ENCODE measurements at places on chromosomes 11 and 22.

DNA sequence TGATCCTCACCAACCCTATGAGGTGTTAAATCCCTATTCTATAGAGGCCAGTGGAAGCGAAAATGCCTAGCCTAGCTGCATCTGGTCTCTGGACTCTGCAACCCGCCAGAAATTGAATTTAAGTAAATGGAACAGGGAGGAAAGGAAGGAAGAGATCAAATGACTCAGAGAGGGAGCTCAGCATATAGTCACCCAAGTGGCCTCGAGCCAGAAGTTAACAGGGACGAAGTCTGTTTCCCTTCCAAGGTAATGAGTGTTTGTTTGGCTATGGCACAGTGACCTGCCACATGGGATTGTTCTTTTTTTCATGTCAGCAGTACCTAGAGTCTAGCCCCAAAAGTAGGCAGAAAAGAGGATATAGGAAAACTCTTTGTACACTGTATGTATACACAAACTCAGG lies 66.3 kb downstream of the PAK1 start:
- peak; percentile 45 for DNase-seq

DNA sequence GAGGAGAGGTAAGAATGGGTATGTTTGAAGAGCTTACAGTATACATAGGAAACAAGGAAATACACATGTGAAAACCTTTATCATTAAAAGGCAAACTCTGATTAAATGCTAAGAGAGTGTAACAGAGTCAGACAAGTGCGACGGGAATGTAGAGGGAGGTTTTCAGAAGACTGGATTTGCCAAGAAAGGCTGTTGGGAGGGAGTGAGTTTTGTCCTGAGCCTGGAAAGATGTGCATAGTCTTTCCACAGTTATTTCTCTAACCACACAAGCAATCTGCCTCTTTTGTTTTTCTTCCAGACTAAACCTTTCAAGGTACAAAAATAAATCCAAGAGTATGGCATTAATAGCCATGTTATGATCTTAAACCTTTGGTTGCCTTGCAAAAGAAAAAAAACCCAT lies 170.9 kb downstream of the KIRREL3 start:
- no peak for DNase-seq

DNA sequence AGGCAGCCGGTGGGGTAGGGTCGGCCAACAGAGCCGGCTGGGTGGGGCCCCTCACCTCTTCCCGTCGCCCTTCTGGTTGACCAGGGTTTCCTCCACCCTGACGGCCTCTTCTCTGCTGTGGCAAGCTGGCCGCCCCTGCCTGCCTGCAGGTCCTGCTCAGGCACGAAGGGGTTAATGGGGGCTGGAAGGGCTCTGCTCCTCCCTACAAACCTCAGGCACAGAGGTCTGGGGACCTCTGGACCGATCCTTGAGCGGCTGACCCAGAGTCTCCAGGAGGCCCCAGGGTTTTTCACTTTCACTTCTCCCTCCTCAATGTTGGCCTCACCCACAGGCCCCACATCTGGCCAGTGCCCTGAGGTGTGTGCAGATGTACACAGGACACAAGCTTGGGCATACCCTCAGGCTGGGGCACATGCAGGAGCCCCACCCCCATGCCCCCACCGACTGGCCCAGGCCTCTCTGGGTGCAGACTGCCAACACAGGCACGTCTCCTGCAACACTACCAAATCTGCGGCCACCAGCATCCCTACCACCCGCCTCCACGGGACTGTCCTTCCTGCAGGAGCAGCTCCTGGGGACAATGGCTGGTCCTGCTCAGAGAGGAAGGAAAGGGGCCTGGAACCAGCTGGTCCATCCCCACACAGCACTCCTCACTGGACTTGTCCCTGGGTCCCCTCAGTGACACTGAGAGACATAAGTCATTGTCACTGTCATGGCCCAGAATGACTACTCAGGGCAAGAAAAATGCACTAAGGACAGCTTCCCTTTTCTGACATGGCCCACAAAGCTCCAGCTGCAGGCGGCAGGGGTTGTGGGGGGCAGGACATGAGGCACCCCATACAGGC lies 3.2 kb upstream of the TBX1 start:
- no peak for DNase-seq

DNA sequence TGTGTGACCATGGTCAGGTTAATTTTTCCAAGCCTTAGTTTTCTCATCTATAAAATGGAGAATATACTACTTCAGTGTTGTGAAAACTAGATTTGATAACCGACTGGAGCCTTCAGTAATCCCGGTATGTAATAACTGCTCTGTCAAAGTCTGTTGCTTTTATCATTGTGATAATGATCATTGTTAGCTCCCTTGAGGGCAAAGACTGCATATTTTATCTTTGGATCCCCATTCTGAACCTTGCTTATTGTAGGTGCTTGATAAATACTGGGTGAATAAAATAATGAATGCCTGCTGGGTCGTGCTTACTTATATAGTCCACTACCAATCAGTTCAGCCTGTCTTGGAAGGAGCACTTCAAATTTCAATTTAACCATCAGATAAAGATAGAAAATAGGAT lies 105.3 kb downstream of the ARFGAP2 start:
- DNase-seq = no peak

DNA sequence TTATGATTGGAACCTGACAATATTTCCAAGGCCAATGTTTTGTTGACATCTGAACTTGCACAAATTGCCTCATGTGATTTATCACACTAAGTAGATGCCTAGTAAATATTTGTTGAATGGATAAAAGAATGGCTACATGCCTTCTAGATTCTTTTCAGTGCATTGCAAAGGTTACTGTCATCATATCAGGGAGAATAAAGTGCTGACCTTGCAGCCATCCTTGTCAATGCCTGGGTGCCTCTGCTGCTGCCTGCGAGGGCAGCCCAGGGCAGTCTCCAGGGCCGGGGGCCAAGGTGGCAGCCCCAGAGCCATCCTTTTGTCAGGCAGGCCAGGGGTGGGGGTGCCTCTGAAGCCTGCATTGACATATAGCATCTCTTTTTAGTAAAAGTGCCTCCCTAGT lies 325.6 kb upstream of the MTNR1B start:
- no peak for DNase-seq

- peak; percentile 40 for DNase-seq
Observed at GRCh38 chr11:8807544-8808225, 103.3 kb upstream of the AKIP1 start.

DNA sequence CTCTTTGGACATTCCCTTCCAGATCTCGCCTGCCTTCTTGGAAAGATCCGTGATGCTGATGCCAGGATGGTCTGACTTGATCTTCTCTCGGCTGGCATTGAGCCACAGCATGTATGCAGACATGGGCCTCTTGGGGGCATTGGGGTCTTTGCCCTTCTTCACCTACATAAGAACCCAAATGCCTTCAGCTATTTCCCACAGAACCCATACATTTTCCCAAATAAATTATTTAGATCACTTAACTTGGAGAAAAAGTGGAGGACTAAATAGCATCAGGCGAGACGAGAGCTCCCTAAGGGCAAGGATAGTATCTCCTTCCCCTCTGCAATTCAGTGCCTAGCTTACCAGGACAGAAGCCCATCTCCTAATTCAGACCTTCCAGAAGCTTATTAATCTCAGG lies 3.0 kb upstream of the TNKS1BP1 start:
- no peak for DNase-seq

DNA sequence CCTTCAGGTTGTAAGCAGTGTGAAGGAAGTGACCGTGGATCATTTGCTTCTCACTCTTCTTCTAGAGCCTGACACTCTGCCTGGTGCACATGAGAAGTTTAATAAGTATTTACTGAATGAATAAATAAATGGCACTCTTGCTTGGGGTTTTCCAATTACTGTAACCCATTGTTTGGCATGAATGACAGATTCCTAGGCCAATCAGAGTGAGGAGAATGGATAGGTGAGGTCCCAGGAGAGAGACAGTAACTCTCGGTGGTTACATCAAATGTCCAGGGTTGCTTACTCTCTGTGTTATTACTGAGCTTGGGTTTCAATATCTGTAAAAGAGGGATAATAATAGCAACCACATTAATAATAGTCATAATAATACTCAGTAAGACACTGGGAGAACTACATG lies 204.2 kb upstream of the ISX start:
- no peak for DNase-seq

- DNase-seq = no peak
Observed at GRCh38 chr11:25838918-25839625, 492.9 kb upstream of the ANO3 start.

DNA sequence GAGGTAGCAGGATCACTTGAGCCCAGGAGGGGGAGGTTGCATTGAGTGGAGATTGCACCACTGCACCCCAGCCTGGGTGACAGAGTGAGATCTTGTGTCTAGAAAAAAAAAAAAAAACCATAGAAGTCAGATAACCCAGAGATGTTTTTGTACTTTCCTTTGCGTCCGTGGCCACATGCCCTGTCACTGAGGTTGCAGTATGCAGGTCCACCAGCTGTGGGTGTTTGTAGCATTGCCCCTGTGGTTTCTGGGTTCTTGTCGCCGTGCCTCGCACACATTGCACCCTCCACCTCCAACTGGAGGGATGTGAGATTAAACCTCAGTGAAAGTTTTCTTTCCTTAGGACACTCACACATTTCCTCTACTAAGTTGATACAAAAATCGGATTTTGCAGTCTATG lies 70.3 kb downstream of the TNRC6B start:
- no peak for DNase-seq

- DNase-seq = no peak
Observed at GRCh38 chr22:46796566-46797195, 34.2 kb downstream of the TBC1D22A start.

GRCh38 chr11:28962502-28962901 lies 854.3 kb downstream of the METTL15 start:
- DNase-seq = no peak

- no peak for DNase-seq
Observed at GRCh38 chr22:45969414-45969799, 7.6 kb downstream of the WNT7B start.

- peak; percentile 71 for DNase-seq
Observed at GRCh38 chr22:30206944-30207343, 39.6 kb downstream of the LIF start.

DNA sequence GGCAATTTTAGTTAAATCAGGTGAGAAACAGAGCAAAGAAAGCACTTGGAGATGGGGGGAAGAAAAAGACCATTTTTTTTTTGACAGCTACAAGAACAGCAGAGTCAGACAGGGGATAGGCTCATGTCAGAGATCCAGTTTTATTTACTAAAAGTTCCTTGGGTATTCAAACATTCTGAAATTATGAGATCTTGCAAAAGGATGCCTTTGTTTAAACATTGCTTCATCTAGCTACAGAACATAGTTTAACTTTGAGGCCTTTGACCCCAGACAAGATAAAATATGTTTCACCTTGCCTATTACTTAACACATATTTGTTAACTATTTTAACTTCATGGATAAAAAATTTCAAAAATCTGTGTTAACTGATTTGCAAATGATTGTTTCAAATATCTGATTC lies 6.4 kb downstream of the GLYATL1 start:
- no peak for DNase-seq

DNA sequence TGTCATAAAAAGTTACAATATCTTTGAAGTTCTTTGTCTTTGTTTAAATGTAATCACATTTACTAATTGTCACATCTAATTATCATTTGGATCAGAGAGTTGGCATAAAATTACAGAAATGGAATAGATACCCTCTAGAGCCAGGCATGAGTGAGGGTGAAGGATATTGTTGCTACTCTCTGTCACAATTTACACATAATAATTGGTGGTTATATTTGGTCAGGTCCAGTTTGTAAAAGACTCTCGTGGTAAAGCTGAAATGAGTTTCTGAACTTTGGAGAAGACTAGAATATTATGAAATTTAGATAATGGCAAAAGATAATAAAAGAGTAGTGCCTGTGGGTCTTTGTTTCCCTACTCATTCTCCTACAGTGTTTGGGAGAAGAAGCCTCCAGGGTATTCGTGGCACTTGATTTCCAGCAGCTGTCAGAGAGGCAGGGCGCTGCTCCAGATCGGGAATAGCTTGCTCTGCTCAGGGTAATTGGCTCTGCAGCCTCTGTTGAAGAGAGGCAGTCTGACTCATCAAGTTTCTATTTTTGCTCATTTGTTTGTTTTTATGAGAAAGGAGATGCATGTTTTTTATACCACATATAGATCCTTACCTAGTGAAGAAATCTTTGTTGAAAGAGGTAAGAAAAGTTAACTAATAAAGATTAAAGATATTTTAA lies 349.9 kb downstream of the CNTN5 start:
- DNase-seq = no peak

DNA sequence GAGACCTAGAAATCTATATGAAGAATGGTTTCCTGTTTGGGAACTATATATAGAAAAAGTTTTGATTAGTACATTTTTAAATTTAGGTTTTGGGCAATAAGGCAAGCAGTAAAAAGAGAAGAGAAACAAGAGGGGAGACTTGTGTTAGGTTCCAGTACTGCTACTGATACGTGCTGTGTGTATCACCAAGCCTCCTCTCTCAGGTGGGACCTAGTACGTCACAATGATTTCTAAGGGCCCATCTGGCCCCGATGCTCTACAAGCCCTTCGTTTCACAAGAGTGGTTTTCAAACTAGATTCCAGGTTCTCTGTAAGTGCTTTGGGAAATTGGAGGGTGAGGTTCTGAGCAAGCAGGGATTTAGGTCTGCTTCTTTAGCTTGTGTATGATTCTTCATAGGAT lies 39.2 kb downstream of the USP35 start:
- DNase-seq = no peak

- DNase-seq = no peak
Observed at GRCh38 chr22:36546932-36547331, 18.0 kb upstream of the EIF3D start.

- no peak for DNase-seq
Observed at GRCh38 chr22:50705851-50706351, 32.1 kb upstream of the ACR start.

DNA sequence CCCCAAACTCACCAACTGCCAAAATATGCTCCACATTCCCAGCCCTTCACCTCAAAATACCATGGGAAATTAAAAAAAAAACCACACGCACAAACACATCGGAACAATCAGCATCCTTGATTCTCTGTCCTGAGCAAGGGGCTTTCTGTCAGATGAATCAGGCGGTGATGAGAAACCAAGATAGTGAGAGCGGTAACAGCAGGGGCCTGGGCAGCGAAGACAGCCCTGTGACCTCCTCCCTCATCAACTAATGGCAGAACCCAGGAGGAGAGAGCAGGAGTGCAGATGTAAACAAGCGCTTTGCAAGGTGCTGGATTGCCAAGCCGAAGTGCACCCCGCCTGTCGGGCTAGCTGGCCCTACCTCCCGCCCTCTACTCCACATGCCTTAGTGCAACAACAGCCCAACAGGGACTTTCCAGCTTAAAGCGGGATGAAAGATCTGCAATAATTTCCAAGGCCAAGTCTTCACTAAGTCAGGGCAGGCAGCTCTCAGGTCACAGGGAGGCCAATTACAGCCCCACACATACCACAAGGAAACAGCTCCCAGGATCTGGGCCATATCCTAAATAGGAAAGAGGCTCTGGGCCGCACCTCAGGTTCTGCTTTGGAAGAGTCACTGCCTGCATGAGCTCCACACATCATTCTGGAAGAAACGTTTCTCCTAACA lies 72.2 kb upstream of the BID start:
- DNase-seq = peak; percentile 24

GRCh38 chr11:120808616-120809050 lies 215.3 kb upstream of the TBCEL start:
- DNase-seq = no peak

- DNase-seq = no peak
Observed at GRCh38 chr11:126265811-126266210, 2.9 kb downstream of the SRPRA start.

GRCh38 chr11:29282088-29282487 lies 734.7 kb downstream of the KCNA4 start:
- no peak for DNase-seq

- DNase-seq = no peak
Observed at GRCh38 chr11:35750981-35751663, 88.5 kb downstream of the TRIM44 start.
